Mesothelial cell of epicardium (in vitro differentiated cells): ENCODE measurements at places on chromosomes 4 and X. TPM values are rescaled to one million over a fixed set of nuclear protein-coding genes. Genes with fewer than 3 reads are reported as not detected.

RS1 gene
- total RNA-seq, result not detected in 3 replicates

UNC5C gene
- 76.7 to 77.9 TPM (median 77.1 TPM) in 3 replicates for total RNA-seq

DNA sequence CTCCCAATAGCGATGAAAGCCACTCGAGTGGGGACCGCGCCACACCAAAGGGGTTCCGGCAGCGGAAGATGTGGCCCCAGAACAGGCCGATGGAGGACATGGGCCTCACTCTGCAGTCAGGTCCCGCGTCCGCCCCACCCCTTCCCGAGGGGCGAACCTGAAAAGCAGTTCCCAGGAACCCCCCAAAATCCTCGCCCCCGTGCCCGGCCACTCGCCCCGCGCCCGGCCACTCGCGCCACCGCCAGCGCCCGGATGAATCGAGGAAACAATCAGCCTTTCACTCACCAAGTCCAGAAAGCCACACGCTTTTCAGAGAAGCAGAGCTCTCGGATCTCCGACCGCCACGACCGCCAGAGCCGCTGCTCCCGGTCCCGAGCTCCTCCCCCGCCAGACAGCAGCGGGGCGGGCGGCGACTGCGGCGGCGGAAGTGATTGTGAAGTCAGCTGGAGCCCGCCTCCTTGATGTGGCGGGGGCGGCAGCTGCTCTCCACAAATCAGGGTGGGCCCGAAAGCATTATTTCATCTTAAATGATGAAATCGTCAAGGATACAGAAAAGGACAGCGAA, at the start of gene PJA1:
TSS of gene PJA1 (minus strand) at position 367 of the 565 bp plus-strand sequence. CDS start 2,380 bp downstream, outside the sequence.
- DNase-seq, result peak; percentile 53

- DNase-seq, result no peak
Observed at GRCh38 chrX:42530027-42530426, 247.9 kb downstream of the PPP1R2C start.
